ENCODE measurements at places on chromosomes 7 and 10. TPM values are rescaled to one million over a fixed set of nuclear protein-coding genes. Genes with fewer than 3 reads are reported as not detected.

ZNF680 gene
- total RNA-seq = 10.1 TPM

GFRA1 gene
- 0.18 TPM for total RNA-seq

HOXA11 gene
- 28.4 TPM for total RNA-seq

TRIM50 gene
- not detected for total RNA-seq

ITPRID1 gene
- total RNA-seq = not detected

AOC1 gene
- total RNA-seq = not detected

UPK3B gene
- total RNA-seq = not detected

LIPJ gene
- not detected for total RNA-seq

ATRNL1 gene
- under 0.01 TPM for total RNA-seq

GPC2 gene
- total RNA-seq = 0.18 TPM

SP4 gene
- total RNA-seq = 4.1 TPM

ARHGEF35 gene
- total RNA-seq = 2.5 TPM
